ENCODE measurements at places on chromosomes 3 and 15. TPM values are rescaled to one million over a fixed set of nuclear protein-coding genes. Genes with fewer than 3 reads are reported as not detected.

GRCh38 chr3:134378384-134378783 lies 4.1 kb upstream of the AMOTL2 start:
- H3K27me3 ChIP-seq = no peaks in the 10 kb centered on the region
- H3K4me3 ChIP-seq = no peak overlapping the region
- no peak overlapping the region for H3K27ac ChIP-seq

- no peak overlapping the region for H3K27ac ChIP-seq
- no peaks in the 10 kb centered on the region for H3K27me3 ChIP-seq
- H3K4me1 ChIP-seq = no peaks in the 10 kb centered on the region
- no peak overlapping the region for H3K4me3 ChIP-seq
- DNase-seq = no peak
These were observed 43.2 kb downstream of the TMEM39A start for GRCh38 chr3:119420196-119420595.

GRCh38 chr3:127120851-127121647 lies 71.9 kb upstream of the PRR23E start:
- H3K27ac ChIP-seq = no peak overlapping the region
- H3K27me3 ChIP-seq = no peaks in the 10 kb centered on the region
- no peak overlapping the region for H3K4me3 ChIP-seq
- DNase-seq = no peak

DNA sequence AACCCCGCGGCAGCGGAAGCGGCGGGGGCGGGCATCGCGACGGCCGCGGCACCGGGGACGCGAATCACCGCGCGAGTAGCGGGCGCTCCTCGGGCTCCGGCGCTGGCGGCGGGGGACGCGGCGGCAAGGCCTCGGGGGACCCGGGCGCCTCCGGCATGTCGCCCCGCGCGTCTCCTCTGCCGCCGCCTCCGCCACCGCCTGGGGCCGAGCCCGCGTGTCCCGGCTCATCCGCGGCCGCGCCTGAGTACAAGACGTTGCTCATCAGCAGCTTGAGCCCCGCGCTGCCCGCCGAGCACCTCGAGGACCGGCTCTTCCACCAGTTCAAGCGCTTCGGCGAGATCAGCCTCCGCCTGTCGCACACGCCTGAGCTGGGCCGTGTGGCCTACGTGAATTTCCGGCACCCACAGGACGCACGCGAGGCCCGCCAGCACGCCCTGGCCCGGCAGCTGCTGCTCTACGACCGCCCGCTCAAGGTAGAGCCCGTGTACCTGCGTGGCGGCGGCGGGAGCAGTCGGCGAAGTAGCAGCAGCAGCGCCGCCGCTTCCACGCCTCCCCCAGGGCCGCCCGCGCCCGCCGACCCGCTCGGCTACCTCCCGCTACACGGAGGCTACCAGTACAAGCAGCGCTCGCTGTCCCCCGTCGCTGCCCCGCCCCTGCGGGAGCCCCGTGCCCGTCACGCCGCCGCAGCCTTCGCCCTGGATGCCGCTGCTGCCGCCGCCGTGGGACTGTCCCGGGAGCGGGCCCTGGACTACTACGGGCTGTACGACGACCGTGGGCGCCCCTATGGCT lies 675 bp downstream of the RBM15B start:
- peak overlapping the region; percentile 78 for H3K4me3 ChIP-seq
- H3K36me3 ChIP-seq = no peaks in the 10 kb centered on the region
- DNase-seq = peak; percentile 30
- H3K4me1 ChIP-seq = peaks cover 74% of the 10 kb centered on the region
- peak overlapping the region; percentile 94 for H3K27ac ChIP-seq

- no peaks in the 10 kb centered on the region for H3K36me3 ChIP-seq
- no peak for DNase-seq
These were observed 20.9 kb downstream of the TRPM1 start for GRCh38 chr15:31080591-31081014.

- H3K4me1 ChIP-seq = no peaks in the 10 kb centered on the region
- no peaks in the 10 kb centered on the region for H3K36me3 ChIP-seq
- H3K27ac ChIP-seq = no peak overlapping the region
- no peak for DNase-seq
- H3K4me3 ChIP-seq = no peak overlapping the region
- H3K27me3 ChIP-seq = no peaks in the 10 kb centered on the region
These were observed 3.4 kb upstream of the HHLA2 start for GRCh38 chr3:108292905-108293328.

DNA sequence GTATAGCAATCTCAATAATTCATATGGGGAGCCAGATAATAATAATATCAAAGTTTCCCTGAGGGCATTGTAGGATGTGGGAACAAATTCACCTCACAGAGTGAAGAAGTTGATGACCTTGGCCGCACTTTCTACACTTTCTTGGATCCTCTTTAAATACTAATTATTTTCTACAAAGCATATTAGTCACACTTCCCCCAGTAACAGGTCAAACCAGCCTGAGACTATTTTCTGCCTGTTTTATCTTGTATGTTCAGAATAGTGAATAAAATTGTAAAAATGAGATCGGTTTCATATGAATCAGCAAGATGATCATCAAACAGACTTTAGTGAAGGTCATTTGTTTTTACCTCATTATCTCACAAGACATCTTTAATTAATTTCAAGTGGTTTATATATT lies 2.3 kb upstream of the OR5K3 start:
- H3K27ac ChIP-seq = no peak overlapping the region
- DNase-seq = no peak
- no peaks in the 10 kb centered on the region for H3K36me3 ChIP-seq
- H3K27me3 ChIP-seq = no peaks in the 10 kb centered on the region
- no peaks in the 10 kb centered on the region for H3K4me1 ChIP-seq

DNA sequence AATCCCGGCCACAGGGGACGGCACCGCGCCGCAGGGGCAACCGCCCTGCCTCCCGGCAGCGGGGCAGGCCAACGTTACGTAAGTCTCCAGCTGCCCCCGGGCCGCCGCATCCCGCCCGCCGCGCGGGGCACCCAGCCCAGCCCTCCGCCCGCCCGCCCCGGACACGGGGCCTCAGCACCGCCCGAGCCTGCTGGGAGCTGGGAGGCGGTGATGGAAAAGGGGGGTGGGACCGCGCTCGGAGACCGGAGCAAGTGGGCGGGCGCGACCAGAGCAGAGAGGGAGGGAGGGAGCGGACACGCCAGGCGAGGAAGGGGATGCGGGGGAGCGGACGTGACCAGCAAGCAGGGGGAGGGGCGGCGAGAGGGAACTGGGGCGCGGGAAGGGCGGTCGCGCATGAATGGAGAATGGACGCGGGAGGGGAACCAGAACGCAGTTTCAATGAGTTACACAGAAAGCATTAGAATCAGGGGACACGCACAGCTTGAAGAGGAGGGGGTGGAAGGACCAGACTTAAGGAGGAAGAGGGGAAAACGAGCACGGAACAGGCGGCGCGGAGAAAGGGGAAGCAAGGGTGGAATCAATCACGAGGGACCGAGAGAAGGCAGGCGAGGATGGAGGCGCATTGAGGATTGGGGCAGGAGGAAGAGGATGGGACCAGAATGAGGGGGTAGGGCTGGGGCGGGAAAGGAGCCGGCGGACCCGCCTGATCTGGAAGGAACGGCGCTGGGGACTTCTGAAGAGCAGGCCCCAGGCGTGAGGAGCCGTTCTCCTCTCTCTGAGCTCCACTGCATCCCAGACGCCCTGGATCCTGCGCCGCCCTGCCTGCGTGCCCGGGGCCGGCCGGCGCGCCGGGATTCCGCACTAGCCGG lies 559 bp downstream of the PKM start:
- no peaks in the 10 kb centered on the region for H3K27me3 ChIP-seq
- H3K4me3 ChIP-seq = peak overlapping the region; percentile 96
- peak overlapping the region; percentile 86 for H3K27ac ChIP-seq
- no peaks in the 10 kb centered on the region for H3K36me3 ChIP-seq

- H3K4me3 ChIP-seq = no peak overlapping the region
- peak overlapping the region; percentile 72 for H3K27ac ChIP-seq
- DNase-seq = no peak
- H3K36me3 ChIP-seq = no peaks in the 10 kb centered on the region
- no peaks in the 10 kb centered on the region for H3K27me3 ChIP-seq
- H3K4me1 ChIP-seq = no peaks in the 10 kb centered on the region
These were observed 181.2 kb upstream of the SMAD3 start for GRCh38 chr15:66884115-66884622.

DNA sequence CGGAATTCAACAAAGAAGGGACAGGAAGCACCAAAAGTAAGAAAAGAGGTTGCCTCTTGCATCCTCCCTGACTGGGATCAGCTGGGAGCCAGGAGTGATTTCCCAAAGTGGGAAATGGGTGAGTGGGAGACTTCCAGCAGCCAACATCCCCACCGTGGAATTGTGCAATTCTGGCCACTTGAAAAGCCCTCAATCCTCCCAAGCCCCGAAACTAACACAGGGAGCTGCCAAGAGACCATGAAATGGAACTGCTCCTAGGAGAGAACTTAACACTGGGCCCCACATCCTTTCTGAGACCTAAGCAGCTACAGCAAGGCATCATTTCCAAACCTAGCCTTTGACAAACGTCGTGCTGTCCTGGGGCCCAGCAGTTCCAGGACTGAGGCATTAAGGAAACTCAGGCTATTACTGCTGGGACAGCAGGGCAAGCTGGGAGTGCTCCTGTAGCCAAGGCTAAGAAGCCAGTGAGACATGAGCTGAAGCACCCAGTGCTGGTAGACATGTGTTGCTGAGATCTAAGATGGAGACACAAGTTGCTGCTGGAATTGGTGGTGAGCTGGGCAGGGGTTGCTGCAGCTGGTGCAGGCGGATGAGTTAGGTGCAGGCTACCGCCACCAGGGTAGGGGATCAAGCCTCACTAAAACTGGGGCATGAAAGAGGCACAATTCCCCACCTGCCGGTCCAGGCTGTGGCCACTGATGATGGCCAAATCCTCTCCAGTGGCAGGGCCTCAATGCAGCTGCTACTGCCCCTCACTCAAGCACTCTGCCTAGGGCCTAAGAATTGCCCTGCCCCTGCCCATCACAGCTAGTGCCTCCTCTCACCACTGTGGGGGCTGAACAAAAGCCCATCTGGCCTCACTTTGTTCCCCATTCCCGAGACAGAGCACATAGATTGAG lies 43.9 kb downstream of the ALDH1A2 start:
- no peaks in the 10 kb centered on the region for H3K27me3 ChIP-seq
- H3K36me3 ChIP-seq = no peaks in the 10 kb centered on the region
- no peaks in the 10 kb centered on the region for H3K4me1 ChIP-seq
- H3K4me3 ChIP-seq = no peak overlapping the region
- H3K27ac ChIP-seq = no peak overlapping the region

- no peak overlapping the region for H3K27ac ChIP-seq
- H3K36me3 ChIP-seq = no peaks in the 10 kb centered on the region
- no peak overlapping the region for H3K4me3 ChIP-seq
- H3K27me3 ChIP-seq = no peaks in the 10 kb centered on the region
These were observed 81.4 kb downstream of the ARNT2 start for GRCh38 chr15:80485370-80486164.

- no peak for DNase-seq
- H3K4me3 ChIP-seq = no peak overlapping the region
- H3K4me1 ChIP-seq = peaks cover 15% of the 10 kb centered on the region
- H3K27ac ChIP-seq = peak overlapping the region; percentile 4
These were observed 41.5 kb downstream of the MGLL start for GRCh38 chr3:127780536-127781400.

GRCh38 chr3:28151608-28152228 lies 89.7 kb upstream of the CMC1 start:
- no peaks in the 10 kb centered on the region for H3K4me1 ChIP-seq
- no peak overlapping the region for H3K4me3 ChIP-seq
- H3K27me3 ChIP-seq = no peaks in the 10 kb centered on the region
- no peak overlapping the region for H3K27ac ChIP-seq
- H3K36me3 ChIP-seq = no peaks in the 10 kb centered on the region

DNA sequence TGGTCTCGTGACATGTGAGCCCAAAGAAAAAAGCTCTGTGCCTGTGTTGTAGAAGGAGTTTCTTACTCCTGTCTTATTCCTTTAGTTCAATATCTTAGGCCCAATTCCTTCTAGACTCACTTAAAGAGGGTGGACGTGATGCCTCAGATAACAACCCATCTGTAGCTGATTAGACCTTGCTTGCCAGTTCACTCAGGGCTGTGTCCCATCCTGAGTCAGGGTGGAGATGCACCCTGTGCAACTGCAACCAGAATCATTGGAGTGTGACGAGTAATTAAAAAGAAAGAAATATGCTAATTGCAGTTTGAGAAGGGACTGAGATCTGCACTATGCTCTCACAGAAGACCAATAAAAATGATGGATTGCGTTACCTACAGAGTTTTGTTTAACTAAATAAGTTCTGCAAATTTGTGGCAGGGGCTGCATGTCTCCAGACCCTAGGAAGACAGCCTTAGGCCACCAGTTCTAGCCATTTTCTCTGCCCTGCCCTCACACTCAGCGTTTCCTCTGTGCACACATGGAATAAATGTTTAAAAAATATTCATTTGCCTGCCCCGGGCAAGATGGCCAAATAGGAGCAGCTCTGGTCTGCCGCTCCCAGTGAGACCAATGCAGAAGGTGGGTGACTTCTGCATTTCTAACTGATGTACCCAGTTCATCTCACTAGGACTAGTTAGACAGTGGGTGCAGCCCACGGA lies 83.0 kb downstream of the MOBP start:
- no peaks in the 10 kb centered on the region for H3K4me1 ChIP-seq
- no peak overlapping the region for H3K4me3 ChIP-seq
- no peak for DNase-seq
- H3K36me3 ChIP-seq = no peaks in the 10 kb centered on the region
- H3K27me3 ChIP-seq = no peaks in the 10 kb centered on the region

- H3K4me3 ChIP-seq = peak overlapping the region; percentile 88
- no peaks in the 10 kb centered on the region for H3K27me3 ChIP-seq
- H3K4me1 ChIP-seq = peaks cover 10% of the 10 kb centered on the region
These were observed 412 bp downstream of the SLC41A3 start for GRCh38 chr3:126083511-126083912.

GRCh38 chr3:154758109-154758868 lies 321.8 kb upstream of the MME start:
- no peaks in the 10 kb centered on the region for H3K4me1 ChIP-seq
- no peak overlapping the region for H3K4me3 ChIP-seq
- no peaks in the 10 kb centered on the region for H3K27me3 ChIP-seq
- no peak for DNase-seq
- no peak overlapping the region for H3K27ac ChIP-seq

DNA sequence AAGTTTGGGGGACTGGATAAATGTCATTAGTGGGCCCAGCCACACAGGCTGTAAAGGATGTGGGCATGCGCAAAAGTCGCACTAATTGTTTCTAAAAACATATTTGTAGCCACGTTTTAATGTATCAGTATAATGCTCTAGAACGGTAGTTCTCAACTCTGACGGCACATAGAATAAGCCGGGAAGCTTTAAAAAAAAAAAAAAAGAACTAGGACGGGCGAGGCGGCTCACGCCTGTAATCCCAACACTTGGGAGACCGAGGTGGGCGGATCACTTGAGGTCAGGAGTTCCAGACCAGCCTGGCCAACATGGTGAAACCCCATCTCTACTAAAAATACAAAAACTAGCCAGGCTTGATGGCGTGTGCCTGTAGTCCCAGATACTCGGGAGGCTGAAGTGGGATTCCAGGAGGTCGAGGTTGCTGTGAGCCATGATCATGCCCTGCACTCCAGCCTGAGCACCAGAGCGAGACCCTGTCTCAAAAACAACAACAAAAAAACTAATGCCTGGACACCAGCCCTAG lies 618 bp upstream of the MON1A start:
- H3K36me3 ChIP-seq = no peaks in the 10 kb centered on the region
- peaks cover 28% of the 10 kb centered on the region for H3K4me1 ChIP-seq
- peak overlapping the region; percentile 97 for H3K4me3 ChIP-seq
- no peaks in the 10 kb centered on the region for H3K27me3 ChIP-seq
- no peak for DNase-seq

GRCh38 chr15:58138106-58138505 lies at the start of gene AQP9:
TSS of gene AQP9 (plus strand) at chr15:58138381. CDS start at chr15:58138566, 185 bp downstream.
- no peak within 1 kb of the TSS for H3K27ac ChIP-seq
- no peak within 1 kb of the TSS for H3K4me3 ChIP-seq
- no peak for DNase-seq
- no peaks in the 10 kb centered on the region for H3K4me1 ChIP-seq
- no peaks in the 10 kb centered on the region for H3K36me3 ChIP-seq

Gene ATP8B4
- 13.2 TPM for total RNA-seq

Gene TRIM71
- not detected for total RNA-seq

Gene TERC
- total RNA-seq = 52.0 TPM

Gene STAB1
- total RNA-seq = 27.0 TPM

Gene GOLGA8S
- total RNA-seq = not detected

Gene GABRR3
- not detected for total RNA-seq

Gene C3orf62
- 5.1 TPM for total RNA-seq

Measured in Peyer's patch (tissue), 4 donors.